ENCODE measurements at places on chromosomes 4 and X.

- no peak for DNase-seq
Observed at GRCh38 chr4:78510108-78510507, 41.5 kb upstream of the ANXA3 start.

DNA sequence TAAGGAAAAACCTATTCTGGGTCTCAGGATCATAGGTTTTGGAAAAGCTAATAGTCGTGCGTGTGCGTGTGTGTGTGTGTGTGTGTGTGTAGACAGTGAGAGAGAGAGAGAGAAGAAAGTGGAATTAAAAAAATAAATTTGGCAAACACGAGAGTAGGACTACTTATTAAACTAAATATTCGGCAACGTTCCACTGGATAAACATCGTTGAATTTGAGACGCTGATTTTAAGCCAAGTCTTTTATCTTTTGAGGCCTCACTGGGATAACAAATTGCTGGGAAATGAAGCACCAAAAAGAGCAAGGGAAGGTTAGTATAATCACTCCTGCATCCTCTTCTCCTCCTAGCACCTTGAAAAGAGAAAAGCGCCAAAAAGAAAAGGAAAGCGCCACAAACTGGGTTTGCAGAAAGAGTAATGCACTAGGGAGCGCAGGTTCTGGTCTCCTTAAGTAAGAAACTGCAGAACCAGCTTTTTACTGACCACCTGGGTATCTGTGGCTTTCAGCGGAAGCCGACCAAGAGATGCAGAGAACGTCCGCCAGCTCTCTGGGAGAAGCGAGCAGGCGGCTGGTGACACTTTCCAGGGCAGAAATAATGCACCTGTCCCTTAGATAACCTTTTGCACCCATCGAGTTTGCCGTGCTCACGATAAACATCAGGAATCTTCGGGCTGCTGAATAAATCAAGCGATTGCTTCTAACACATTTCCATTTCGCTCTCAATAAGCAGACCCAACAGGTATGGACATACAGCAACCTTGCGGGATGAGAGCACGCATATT, 3.4 kb downstream of the ATOH1 start:
- DNase-seq: no peak

DNA sequence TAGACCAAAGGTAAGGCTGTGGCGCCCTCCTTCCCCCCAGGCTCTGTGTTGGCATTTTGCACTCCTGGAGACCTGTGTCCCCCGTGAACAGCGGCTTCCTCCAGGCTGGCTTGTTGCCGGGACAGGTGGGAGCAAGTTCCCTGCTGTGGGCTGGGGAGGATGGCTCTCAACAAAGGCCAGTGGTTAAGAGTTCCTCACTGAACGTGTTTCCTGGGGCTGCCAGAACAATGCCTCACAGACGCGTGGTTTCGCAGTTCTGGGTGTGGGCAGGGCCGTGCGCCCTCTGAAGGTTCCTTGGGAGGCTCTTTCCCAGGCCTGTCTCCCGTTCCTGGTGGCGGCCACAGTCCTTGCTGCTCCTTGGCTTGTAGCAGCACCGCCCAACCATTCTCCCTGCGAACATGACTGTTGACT, 33.4 kb downstream of the NELFA start:
- no peak for DNase-seq

DNA sequence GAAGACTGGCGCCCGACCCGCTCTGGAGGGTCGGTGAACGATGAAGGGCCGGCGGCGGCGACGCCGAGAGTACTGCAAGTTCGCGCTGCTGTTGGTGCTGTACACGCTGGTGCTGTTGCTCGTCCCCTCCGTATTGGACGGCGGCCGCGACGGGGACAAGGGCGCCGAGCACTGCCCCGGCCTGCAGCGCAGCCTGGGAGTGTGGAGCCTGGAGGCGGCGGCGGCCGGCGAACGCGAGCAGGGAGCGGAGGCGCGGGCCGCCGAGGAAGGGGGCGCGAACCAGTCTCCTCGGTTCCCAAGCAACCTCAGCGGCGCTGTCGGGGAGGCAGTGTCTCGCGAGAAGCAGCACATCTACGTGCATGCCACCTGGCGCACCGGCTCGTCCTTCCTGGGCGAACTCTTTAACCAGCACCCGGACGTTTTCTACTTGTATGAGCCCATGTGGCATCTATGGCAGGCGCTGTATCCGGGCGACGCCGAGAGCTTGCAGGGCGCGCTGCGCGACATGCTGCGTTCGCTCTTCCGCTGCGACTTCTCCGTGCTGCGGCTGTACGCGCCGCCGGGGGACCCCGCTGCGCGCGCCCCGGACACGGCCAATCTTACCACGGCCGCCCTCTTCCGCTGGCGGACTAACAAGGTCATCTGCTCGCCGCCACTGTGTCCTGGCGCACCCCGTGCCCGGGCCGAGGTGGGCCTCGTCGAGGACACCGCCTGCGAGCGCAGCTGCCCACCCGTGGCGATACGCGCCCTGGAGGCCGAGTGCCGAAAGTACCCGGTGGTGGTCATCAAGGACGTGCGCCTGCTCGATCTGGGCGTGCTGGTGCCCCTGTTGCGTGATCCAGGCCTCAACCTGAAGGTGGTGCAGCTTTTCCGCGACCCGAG, 568 bp downstream of the CHST7 start:
- no peak for DNase-seq

- DNase-seq: no peak
Observed at GRCh38 chr4:110475881-110476818, at the start of gene ENPEP. Gene ENPEP, plus strand, starts transcription at chr4:110476155. Its CDS starts 260 bp downstream, at chr4:110476415.

DNA sequence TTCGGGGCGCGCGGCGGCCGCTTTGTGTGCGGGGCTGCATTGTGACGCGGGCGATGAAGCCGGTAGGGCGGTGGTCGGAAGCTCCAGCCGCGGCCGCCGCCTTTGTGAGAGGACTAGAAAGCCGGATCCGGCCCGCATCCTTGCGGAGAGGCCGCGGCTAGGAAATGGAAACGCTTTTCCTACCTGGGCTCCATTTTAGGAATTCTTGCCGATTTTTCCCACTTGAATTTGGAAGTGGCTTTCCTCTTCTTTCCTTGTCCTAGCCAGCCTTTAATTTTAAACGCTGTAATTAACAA, 708 bp downstream of the TMSB4X start:
- no peak for DNase-seq

DNA sequence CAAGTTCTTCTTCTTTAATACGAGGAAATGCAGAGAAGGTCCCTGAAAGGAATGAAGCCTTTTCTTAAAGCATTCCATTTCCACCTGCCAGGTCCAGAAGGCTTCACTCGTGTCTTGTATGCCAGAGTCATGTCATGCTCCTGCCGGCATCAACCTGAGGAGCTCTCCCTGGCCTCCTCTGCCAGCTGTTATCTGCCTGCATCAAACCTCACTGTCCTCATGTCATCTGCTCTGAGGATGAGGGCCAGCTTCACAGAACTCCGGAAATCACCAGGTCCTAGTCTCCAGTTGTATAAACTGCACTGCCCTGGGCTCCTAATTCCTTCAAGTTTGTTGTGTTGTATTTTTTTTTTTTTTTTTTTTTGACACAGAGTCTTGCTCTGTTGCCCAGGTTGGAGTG, 20.0 kb upstream of the S100G start:
- DNase-seq: no peak

- DNase-seq: no peak
Observed at GRCh38 chr4:2248044-2248780, 6.3 kb upstream of the HAUS3 start.

- DNase-seq: peak; percentile 21
Observed at GRCh38 chrX:11629593-11630211, 36.0 kb downstream of the ARHGAP6 start.

- DNase-seq: no peak
Observed at GRCh38 chrX:107576392-107576791, 51.9 kb upstream of the PRPS1 start.

GRCh38 chr4:151184523-151185458, 85.4 kb downstream of the RPS3A start:
- no peak for DNase-seq

GRCh38 chrX:111581086-111581485, 69.6 kb downstream of the SERTM2 start:
- no peak for DNase-seq

Data from AG04449 (cell line).